CD4-positive, alpha-beta T cell treated with Interleukin-6 at 100 ng/mL for 8 hours (primary cell): ENCODE measurements at places on chromosomes 5 and 9.

GRCh38 chr5:180238631-180239030, 29.6 kb upstream of the RASGEF1C start:
- no peak for DNase-seq

- DNase-seq: no peak
Observed at GRCh38 chr5:58241389-58241788, 218.5 kb downstream of the PLK2 start.

- DNase-seq: no peak
Observed at GRCh38 chr5:130955041-130955440, 210.0 kb downstream of the HINT1 start.

DNA sequence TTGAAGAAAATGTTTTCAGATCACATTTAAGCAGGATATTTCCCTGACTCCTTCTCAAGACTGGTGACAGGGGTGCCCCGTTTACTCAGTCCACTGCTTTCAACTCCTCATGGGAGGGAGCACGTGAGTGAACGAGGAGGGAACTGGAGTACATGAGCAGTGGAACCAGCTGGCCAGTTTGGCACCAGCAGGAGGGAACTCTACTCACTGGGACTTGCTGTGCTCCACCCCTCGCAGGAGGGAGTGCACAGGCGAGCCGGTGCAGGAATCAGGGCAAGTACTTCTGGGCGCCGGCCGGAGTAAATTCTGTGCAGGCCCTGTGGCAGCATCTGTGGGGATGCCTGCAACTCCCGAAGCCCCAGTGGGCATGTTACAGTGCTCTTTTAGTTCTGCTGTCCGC, 1941.1 kb upstream of the C9orf72 start:
- DNase-seq: no peak

GRCh38 chr9:72361217-72361616, 3.8 kb downstream of the ZFAND5 start:
- DNase-seq: no peak

GRCh38 chr9:99341686-99342085, 119.6 kb downstream of the SEC61B start:
- DNase-seq: no peak

DNA sequence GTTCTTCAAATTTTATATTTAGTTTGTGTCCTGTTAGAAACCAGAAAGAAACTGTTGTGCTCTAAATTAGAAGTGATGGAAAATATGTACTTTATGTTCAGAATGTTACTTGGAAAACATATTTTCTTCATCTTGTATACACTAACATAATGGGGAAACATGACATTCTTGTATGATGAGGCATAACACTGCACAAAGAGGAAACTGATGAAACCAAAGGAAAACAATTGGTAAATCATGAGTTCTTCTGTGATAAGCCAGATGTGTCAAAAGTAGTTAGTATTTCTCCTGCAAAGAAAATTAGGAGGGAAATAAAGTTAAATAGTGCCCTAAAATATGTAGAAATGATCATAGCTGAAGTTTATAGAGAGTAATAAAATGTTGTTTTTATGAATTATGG, 111.1 kb upstream of the FBN2 start:
- no peak for DNase-seq

- no peak for DNase-seq
Observed at GRCh38 chr5:159854916-159855315, 61.4 kb upstream of the ADRA1B start.

- no peak for DNase-seq
Observed at GRCh38 chr5:107551088-107551487, 119.6 kb downstream of the EFNA5 start.

GRCh38 chr5:141101059-141101458, 786 bp downstream of the PCDHB3 start:
- no peak for DNase-seq
